HEK293T (cell line): ENCODE measurements at places on chromosomes 13 and 19.

- no peak for DNase-seq
These were observed 17.2 kb upstream of the ZBTB7A start for GRCh38 chr19:4083677-4084546.

GRCh38 chr19:34096020-34096915 is 76.0 kb upstream of the LSM14A start:
- peak; percentile 50 for DNase-seq

DNA sequence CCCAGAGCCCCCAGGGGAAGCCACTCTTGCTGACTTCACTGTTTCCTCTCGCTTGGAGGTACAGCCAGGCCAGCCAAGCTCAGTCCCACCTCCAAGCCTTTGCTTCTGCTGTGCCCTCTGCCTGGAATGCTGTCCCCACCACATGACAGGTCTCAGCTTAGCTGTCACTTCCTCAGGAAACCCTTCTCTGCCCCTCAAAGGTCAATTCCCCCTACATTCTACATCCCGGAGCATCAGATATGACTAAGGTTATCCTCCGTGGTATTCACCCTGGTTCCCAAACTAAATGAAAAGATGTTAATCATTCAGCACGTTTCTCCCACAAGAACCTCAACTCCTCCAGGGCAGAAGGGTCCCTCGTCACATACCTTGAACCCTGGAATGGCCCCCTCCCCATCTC is 53.5 kb downstream of the PTPRS start:
- no peak for DNase-seq

GRCh38 chr13:65112123-65112522 is 2118.0 kb downstream of the PCDH9 start:
- DNase-seq: no peak

GRCh38 chr19:49664171-49665035 is 1.3 kb downstream of the IRF3 start:
- peak; percentile 85 for DNase-seq

- DNase-seq: no peak
These were observed 14.6 kb downstream of the KBTBD7 start for GRCh38 chr13:41179593-41180250.

DNA sequence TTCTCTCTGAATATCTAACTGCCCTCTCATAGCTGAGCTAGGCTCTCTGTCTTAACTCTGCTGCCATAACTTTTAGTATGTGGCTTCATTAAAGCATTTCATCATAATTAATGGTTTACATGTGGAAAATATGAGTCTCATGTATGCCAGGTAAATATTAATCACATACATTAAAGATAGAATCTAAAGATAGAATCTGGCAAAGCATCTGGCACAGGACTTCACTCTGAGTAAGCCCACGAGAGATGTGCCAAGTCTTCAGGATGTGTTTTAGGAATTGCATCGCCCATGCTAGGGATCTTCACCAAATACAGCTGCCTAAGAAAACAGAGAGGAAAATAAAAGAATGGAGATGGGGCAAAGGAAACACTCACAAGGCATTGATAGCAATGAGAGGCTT is 285.8 kb downstream of the DIAPH3 start:
- DNase-seq: no peak

GRCh38 chr13:99605420-99606323 is 104.4 kb downstream of the TM9SF2 start:
- peak; percentile 35 for DNase-seq

DNA sequence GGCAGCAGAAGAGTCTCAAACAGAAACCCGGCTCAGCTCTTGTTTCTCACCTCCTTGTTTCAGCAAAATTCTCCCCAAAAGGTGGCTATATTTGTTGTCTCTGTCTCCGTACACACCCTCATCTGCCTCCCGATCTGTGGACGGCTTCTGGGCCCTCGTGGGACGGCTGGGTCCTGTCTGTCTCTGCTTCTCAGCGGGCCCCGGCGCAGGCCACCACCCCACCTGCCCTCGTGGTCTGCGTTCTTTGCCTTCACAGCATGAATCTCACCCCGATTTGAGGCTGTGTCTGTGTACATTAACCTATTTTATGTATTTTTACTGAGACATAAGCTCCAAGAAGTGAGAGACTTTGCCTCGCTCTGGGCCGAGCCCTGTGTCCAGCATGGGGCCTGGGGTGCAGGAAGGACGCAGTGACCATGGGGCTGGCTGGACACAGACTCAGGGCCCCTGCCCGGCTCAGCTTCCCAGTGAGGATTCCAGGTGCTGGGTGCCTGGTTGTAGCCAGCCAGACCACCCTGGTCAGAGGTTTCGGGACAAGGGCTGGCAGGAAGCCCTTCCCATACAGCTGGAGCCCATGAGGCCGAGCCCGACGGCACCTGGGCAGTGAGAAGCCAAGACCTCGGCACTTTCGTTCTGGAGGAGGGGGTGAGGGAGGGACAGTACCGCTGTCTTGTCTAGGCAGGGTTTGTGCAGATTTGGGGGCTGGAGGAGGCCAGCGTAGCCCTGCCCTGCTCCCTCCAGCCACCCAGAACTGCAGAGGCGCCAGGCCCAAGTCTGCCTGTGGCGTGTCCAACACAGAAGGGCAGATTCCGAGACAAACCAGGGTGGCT is 78.5 kb upstream of the MCF2L start:
- no peak for DNase-seq

- DNase-seq: no peak
These were observed 527 bp downstream of the PODNL1 start for GRCh38 chr19:13937479-13938300.

DNA sequence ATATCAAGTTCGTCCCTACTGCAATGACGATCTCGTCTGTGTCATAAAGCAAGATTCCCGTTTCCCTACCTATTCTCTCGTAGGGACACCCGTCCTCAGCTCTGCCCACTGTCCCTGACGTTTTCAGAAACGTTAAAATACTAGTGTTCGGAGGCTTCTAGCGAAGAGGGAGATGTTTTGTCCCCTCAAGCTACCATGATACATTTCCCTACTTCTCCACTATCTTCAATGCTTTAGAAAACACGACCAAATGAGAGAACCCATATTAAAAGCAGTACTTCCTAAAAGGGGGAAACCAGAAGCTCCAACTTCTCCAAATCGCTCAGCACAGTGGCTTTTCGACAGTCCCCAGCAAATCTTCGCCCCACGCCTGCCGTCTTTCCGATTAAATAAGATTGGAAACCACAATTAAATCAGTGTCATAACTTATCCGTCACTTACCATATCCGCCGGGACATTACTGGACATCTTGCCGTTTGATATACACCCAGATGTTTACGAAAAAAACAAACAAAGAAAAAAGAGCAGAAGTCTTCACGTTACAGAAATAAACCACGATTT is 1.3 kb downstream of the UBL3 start:
- no peak for DNase-seq

GRCh38 chr19:3842948-3843347 is 25.9 kb downstream of the ZFR2 start:
- no peak for DNase-seq

DNA sequence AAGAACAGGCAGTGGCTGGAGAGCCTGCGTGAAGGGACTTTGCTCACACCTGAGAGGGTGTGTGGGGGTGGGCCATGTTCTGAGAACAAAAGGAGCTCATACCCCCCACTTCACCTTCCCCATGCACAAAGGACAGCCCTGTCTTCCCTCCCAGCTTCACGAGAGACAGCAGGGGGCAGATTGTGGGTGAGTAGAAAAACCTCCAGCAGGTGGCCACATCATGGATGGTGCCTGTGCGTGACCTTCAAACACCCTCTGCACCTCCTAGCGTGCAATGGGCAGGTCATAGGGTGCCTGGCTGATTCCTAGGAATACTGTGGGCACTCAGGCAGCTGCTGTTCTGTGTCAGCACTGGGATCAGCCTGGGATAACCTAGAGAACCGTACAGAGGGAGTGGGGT is 36.3 kb upstream of the PSG9 start:
- DNase-seq: peak; percentile 31

GRCh38 chr13:50809133-50810090 is 34.1 kb downstream of the DLEU7 start:
- no peak for DNase-seq

GRCh38 chr19:45470762-45471081 is 2.9 kb downstream of the FOSB start:
- DNase-seq: no peak

DNA sequence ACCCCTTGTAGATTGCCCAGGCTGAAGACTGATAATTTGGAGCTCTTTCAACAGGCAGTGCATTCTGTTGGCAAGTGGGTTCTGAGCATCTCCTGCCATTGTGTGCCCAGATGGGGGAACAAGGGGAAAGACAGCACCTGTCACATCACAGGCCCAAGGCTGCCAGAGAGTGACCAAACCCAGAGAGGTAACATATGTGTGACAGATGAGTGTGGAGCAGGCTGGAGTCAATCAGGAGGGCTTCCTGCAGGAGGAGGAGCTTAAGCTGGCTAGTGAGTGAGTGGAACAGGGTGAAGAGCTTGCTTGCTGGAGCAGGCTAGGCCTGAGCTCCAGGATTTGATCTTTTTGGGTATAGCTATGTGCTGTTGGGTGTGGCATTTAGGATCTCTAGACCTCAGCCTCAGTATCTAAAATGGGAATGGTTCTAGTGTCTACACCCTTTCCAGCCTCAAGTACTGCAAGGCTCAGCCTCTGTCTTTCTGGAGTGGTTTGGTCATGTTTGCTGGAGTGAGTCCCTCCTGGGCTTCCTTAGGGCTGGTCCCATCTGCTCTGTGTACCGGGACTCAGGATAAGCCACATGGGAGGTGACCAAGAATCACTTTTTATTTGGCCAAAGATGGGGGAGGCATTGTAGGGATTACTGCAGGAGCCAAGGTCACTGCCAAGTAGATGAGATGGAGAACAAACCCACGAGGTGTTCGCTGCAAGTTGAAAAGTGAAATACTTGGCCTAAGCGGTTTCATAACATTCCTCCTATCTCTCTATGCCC is 152.4 kb upstream of the TSHZ3 start:
- no peak for DNase-seq

- DNase-seq: no peak
These were observed 4.7 kb downstream of the EEF2 start for GRCh38 chr19:3980353-3981251.

GRCh38 chr13:40979232-40979631 is 39.9 kb downstream of the ELF1 start:
- no peak for DNase-seq

- DNase-seq: no peak
These were observed 124.6 kb downstream of the FGF14 start for GRCh38 chr13:102277286-102277685.

- DNase-seq: peak; percentile 89
These were observed 862 bp upstream of the VASP start for GRCh38 chr19:45506246-45506988.

GRCh38 chr13:52695856-52696255 is 43.2 kb downstream of the SUGT1 start:
- DNase-seq: no peak
